Spinal cord (tissue), 10 donors: ENCODE measurements at places on chromosomes 7 and 10. TPM values are rescaled to one million over a fixed set of nuclear protein-coding genes. Genes with fewer than 3 reads are reported as not detected.

TMEM236 gene
- polyA plus RNA-seq, result 0.27 TPM

NRCAM gene
- 133 TPM for polyA plus RNA-seq

DNA sequence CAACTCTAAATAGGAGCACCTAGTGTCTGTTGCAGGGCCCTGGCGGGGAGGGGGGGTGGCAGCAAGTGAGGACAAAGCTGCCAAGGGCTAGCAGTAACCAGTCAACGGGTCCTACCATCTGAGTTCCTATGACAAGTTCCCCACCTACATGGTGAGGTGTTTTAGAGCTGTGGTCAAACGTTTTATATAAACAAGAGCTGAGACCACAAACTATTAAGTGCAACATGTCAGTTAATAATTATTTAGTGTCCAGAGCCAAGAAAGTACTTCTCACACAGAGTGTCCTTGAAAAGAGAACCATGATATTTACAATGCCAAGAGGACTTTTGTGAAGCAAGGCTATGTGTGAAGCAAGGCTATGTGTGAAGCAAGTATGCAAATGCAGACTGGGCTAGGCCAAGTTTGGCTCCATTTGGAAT is 434.7 kb downstream of the TNS3 start:
- no peak overlapping the region for H3K27ac ChIP-seq
- no peak for DNase-seq
- H3K36me3 ChIP-seq, result no peaks in the 10 kb centered on the region
- H3K4me1 ChIP-seq, result no peaks in the 10 kb centered on the region

- peaks cover 4% of the 10 kb centered on the region for H3K4me1 ChIP-seq
- no peaks in the 10 kb centered on the region for H3K36me3 ChIP-seq
- H3K27me3 ChIP-seq, result no peaks in the 10 kb centered on the region
These were observed 104.2 kb downstream of the PRTFDC1 start for GRCh38 chr10:24848195-24848594.

DNA sequence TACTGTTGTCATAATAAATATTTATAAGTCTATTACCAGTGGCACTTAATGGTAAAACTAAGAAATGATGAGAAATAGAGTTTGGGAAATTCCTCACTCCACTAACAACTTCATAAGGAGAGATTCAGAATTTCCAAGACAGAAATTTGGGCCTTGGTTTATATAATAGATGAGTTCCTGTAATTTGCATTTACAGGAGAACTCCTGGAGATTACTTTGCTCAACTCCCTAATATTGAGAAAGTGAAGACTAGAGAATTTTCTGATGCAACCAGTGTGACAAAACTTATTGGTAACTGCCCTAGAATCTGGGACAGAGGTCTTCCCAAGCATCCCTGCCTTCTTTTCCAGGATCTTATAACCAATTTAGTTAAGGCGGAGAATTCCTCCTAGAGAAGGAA is 49.1 kb upstream of the GSAP start:
- no peaks in the 10 kb centered on the region for H3K36me3 ChIP-seq
- no peak for DNase-seq
- no peak overlapping the region for H3K4me3 ChIP-seq
- no peaks in the 10 kb centered on the region for H3K27me3 ChIP-seq

GRCh38 chr10:133511408-133511807 is 15.8 kb upstream of the CYP2E1 start:
- H3K36me3 ChIP-seq, result no peaks in the 10 kb centered on the region
- no peak overlapping the region for H3K4me3 ChIP-seq
- H3K27ac ChIP-seq, result no peak overlapping the region
- no peak for DNase-seq
- H3K4me1 ChIP-seq, result no peaks in the 10 kb centered on the region

CHN2 gene
- 20.2 TPM for polyA plus RNA-seq
